B cell (primary cell): ENCODE measurements at places on chromosomes 6 and 20. TPM values are rescaled to one million over a fixed set of nuclear protein-coding genes. Genes with fewer than 3 reads are reported as not detected.

GRCh38 chr6:138979813-138980668, 8.0 kb downstream of the REPS1 start:
- no peaks in the 10 kb centered on the region for H3K27me3 ChIP-seq
- H3K36me3 ChIP-seq = no peaks in the 10 kb centered on the region
- H3K4me1 ChIP-seq = peaks cover 20% of the 10 kb centered on the region

DNA sequence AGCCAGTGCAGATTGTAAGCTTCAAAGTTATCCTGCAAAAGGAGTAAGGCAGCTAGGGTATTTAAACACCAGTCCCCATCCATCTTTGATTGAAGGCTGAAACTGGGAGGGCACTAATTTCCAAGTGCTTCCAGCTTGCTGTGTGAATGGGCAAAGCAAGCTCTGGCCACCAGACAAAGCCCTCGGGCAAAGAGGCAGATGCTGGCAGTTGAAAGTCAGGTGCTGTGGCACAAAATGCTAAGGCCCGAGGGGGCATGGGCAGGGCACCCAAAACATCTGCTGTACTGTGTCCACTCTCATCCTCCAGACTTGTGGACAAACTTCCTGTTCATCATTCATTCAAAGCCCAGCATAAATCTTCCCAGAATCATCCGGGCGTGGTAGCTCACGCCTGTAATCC, 62.9 kb downstream of the TRMT6 start:
- no peak overlapping the region for H3K27ac ChIP-seq
- H3K27me3 ChIP-seq = no peaks in the 10 kb centered on the region
- DNase-seq = no peak
- H3K4me1 ChIP-seq = no peaks in the 10 kb centered on the region

DNA sequence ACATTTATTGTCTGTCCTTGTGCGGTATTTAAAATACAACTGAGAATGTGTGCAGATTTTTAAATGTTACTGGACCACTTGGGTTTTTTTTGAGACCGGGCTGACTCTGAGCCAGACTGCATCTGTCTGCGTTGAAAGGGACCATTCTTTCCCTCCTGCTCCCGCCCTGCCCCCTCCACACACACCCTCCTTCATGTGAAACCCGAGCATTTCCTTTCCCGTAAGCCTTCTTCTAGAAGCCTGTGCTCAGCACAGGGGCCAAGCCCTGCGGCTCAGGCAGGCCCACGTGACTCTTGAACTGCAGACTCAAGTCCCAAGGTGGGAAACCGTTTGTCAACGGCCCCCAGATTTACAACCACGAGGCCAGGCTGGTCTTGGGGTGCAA, 82.7 kb upstream of the FOXC1 start:
- H3K27ac ChIP-seq = no peak overlapping the region
- no peak overlapping the region for H3K4me3 ChIP-seq
- no peak for DNase-seq
- no peaks in the 10 kb centered on the region for H3K36me3 ChIP-seq

DNA sequence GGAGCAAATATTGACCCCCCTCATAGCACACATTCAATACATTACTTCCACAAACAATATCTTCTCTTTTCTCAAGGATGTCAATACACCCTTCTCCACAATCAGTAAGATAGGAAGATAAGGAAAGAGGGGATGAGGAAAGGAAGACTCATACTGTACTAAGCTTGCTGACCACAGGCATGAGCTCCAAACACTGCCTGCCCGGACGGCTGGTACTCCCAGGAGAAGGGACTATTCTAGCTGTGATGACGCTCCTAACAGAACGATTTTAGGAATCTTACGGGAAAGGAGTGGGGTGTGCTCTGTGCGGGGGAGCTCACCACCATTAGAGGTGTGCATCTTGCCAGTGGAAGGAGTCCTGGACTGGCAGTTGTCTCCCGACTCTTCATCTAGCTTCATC, 3.9 kb upstream of the CCN6 start:
- H3K36me3 ChIP-seq = no peaks in the 10 kb centered on the region
- H3K4me3 ChIP-seq = no peak overlapping the region
- no peaks in the 10 kb centered on the region for H3K27me3 ChIP-seq
- no peak overlapping the region for H3K27ac ChIP-seq
- no peaks in the 10 kb centered on the region for H3K4me1 ChIP-seq
- DNase-seq = no peak

GRCh38 chr6:136751991-136752390, 40.3 kb downstream of the MAP3K5 start:
- H3K36me3 ChIP-seq = no peaks in the 10 kb centered on the region
- peak overlapping the region; percentile 89 for H3K27ac ChIP-seq
- peak overlapping the region; percentile 46 for H3K4me3 ChIP-seq
- no peak for DNase-seq
- peaks cover 42% of the 10 kb centered on the region for H3K4me1 ChIP-seq

DNA sequence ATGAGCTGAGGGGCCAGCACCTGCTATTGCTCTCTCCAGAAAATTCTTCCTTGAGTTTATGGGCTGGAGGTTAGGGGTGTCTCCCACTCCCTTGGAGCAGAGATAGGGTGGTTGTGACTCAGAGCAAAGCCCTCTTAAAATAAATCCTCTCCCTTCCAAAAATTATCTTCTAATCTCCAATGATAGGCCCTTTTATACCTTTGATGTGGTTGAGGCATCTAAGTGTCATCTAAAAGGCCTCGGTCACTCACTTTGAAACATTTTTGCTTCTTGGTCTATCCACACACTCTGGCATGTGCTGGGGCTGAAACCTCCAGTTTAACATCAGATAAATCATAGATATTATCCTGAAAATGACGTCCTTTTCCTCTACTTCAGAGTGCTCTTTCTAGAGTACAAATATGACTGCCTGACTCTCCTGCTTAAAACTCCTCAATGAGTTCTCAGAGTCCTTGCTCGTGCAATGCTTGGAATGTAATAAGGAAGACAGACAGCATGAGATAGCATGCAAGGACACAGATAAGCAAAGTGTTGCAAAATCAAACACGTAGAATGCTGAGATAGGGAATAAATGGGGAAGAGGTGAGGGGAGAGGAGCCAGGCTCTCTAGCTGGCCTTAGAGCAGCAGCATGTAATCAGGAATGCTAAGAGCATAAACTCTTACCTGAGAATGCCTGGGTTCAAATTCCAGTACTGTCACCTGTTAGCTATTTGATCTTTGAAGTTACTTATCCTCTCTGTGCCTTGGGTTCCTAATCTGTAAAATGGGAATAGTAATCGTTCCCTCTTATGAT, 374.1 kb upstream of the CITED2 start:
- no peaks in the 10 kb centered on the region for H3K27me3 ChIP-seq
- H3K36me3 ChIP-seq = no peaks in the 10 kb centered on the region
- no peaks in the 10 kb centered on the region for H3K4me1 ChIP-seq
- H3K4me3 ChIP-seq = no peak overlapping the region

- H3K27me3 ChIP-seq = no peaks in the 10 kb centered on the region
- peaks cover 5% of the 10 kb centered on the region for H3K4me1 ChIP-seq
- no peak overlapping the region for H3K27ac ChIP-seq
- no peaks in the 10 kb centered on the region for H3K36me3 ChIP-seq
- peak; percentile 11 for DNase-seq
Measured at GRCh38 chr6:135286962-135287538, 105.9 kb downstream of the MYB start.

- no peak overlapping the region for H3K27ac ChIP-seq
- H3K27me3 ChIP-seq = no peaks in the 10 kb centered on the region
- peak; percentile 89 for DNase-seq
- peaks cover 15% of the 10 kb centered on the region for H3K4me1 ChIP-seq
Measured at GRCh38 chr6:6547110-6547879, 41.2 kb upstream of the LY86 start.

DNA sequence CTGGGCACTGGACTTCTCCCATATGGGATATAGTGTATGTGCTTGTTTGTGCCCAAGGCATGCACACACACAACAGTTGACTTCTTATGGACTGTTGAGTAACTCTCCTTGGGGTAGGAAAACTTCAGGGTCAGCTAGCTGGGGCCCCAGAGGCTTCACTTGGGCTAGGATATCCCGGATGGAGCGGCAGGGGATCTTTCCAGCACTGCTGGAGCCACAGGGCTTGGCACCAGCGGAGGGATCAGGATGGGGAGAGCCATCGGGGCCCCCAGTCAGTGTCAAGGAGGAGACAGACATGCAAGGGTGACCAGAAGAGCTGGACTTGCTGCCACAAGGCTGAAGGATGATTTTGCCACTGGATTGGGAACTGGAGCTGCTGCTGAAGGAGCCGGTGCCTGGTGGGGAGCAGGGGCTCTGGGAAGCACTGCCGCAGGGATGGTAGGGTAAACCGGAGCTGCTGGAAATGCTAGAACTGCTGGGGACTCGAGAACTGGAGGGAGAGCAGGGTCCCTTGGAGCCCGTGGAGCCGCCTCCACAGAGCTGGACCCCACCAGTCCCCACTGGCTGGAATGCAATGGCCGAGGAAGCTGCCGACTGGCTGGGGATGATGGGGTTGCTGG, 1.5 kb downstream of the PSORS1C1 start:
- DNase-seq = no peak
- H3K36me3 ChIP-seq = no peaks in the 10 kb centered on the region
- H3K27ac ChIP-seq = no peak overlapping the region
- H3K4me3 ChIP-seq = no peak overlapping the region

DNA sequence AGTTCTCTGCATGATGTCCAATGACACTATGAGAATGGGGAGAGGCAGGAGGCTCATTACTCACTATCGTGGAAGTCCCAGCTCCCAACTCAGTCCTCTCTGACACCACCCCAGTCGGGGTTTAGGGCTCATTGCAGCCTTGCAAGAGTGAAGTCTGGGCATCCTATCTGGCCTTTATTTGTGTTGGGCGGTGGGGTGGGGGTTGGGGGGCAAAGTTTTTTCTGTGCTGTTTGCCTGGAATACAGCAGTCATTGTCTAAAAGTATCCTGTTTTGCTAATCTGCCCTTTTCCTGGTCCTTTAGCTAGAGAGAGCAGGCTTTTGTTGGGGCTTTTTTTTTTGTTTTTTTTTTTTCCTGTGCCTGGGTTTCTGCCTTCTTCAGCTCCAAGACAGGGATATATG, 174.2 kb downstream of the MYLK4 start:
- H3K36me3 ChIP-seq = no peaks in the 10 kb centered on the region
- H3K4me3 ChIP-seq = no peak overlapping the region
- H3K27ac ChIP-seq = no peak overlapping the region
- no peaks in the 10 kb centered on the region for H3K4me1 ChIP-seq
- DNase-seq = no peak
- H3K27me3 ChIP-seq = peaks cover 3% of the 10 kb centered on the region

GRCh38 chr6:118881440-118882313, 12.3 kb upstream of the ASF1A start:
- H3K4me3 ChIP-seq = peak overlapping the region; percentile 10
- H3K27me3 ChIP-seq = no peaks in the 10 kb centered on the region
- H3K4me1 ChIP-seq = peaks cover 20% of the 10 kb centered on the region
- peaks cover 3% of the 10 kb centered on the region for H3K36me3 ChIP-seq
- peak; percentile 55 for DNase-seq

GRCh38 chr6:124987291-124987690, 25.1 kb downstream of the RNF217 start:
- H3K4me3 ChIP-seq = no peak overlapping the region
- H3K36me3 ChIP-seq = no peaks in the 10 kb centered on the region
- H3K4me1 ChIP-seq = no peaks in the 10 kb centered on the region
- DNase-seq = no peak
- H3K27me3 ChIP-seq = no peaks in the 10 kb centered on the region
- no peak overlapping the region for H3K27ac ChIP-seq

- no peak overlapping the region for H3K4me3 ChIP-seq
- no peaks in the 10 kb centered on the region for H3K27me3 ChIP-seq
- no peak overlapping the region for H3K27ac ChIP-seq
- no peaks in the 10 kb centered on the region for H3K36me3 ChIP-seq
- H3K4me1 ChIP-seq = no peaks in the 10 kb centered on the region
- DNase-seq = no peak
Measured at GRCh38 chr6:154432533-154433476, 76.2 kb upstream of the IPCEF1 start.

- peak overlapping the region; percentile 30 for H3K4me3 ChIP-seq
- peak; percentile 51 for DNase-seq
- peaks cover 42% of the 10 kb centered on the region for H3K27me3 ChIP-seq
- H3K4me1 ChIP-seq = peaks cover 39% of the 10 kb centered on the region
- H3K36me3 ChIP-seq = no peaks in the 10 kb centered on the region
Measured at GRCh38 chr20:46057856-46058598, 29.0 kb downstream of the SLC12A5 start.

DNA sequence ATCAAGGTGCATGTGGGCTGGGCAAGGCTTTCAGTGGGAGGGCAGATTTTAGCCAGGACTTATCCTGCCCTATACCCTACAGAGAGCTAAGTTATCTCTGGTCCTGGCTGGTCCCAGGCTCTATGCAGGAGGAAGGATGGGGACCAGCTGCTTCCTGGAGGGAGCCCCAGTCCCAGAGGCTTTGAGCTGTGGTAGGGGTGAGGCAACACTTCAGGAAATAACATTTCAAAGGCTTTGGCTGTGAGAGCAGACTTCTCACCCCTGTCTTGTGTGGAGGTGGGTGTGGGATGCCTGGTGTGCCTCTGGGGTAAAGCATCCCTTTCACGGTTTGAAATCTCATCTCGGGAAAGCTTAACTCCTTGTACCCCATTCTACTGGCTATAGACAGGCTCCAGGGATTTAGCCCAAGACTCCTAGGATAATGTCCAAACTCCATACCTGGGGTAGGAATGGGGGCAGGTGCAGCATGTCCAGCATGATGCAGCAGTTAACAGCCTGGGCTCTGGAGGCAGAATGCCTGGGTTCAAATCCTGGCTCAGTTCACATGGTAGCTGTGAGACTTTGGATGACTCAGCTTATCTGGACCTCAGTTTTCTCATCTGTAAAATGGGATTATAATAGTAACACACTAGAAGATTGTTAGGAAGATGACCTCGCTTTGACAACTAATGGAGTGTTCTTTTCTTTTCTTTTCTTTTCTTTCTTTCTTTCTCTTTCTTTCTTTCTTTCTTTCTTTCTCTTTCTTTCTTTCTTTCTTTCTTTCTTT, 27.5 kb upstream of the SIRPA start:
- no peak overlapping the region for H3K4me3 ChIP-seq
- H3K4me1 ChIP-seq = peaks cover 52% of the 10 kb centered on the region
- no peaks in the 10 kb centered on the region for H3K36me3 ChIP-seq
- H3K27ac ChIP-seq = no peak overlapping the region
- peaks cover 27% of the 10 kb centered on the region for H3K27me3 ChIP-seq
- DNase-seq = no peak

DNA sequence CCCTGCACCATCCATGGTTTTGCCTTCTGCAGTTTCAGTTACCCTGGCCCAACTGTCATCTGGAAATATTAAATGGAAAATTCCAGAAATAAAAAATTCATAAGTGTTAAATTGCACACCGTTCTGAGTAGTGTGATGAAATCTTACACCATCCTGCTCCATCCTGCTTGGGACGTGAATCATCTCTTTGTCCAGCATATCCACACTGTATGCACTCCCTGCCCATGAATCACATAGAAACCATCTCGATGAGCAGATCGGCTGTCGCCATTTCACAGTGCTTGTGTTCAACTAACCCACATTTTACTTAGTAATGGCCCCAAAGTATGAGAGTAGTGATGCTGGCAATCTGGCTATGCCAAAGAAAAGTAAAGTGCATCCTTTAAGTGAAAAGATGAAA, 105.9 kb upstream of the ID4 start:
- no peak overlapping the region for H3K4me3 ChIP-seq
- H3K36me3 ChIP-seq = no peaks in the 10 kb centered on the region
- no peaks in the 10 kb centered on the region for H3K4me1 ChIP-seq
- no peak for DNase-seq
- H3K27me3 ChIP-seq = no peaks in the 10 kb centered on the region
- no peak overlapping the region for H3K27ac ChIP-seq

Gene ANKRD66
- total RNA-seq = not detected in 2 replicates

Gene RAET1G
- not detected in 2 replicates for total RNA-seq

Gene CCM2L
- total RNA-seq = not detected in 2 replicates

Gene PI16
- 1.1 and 1.4 TPM in 2 replicates for total RNA-seq

Gene TPX2
- 0.30 and 0.41 TPM in 2 replicates for total RNA-seq

Gene CGA
- total RNA-seq = not detected in 2 replicates

Gene GGT7
- total RNA-seq = 26.8 and 28.6 TPM in 2 replicates

Gene C20orf144
- total RNA-seq = 0.27 and 0.44 TPM in 2 replicates
